ENCODE measurements at places on chromosomes 3 and 15.

DNA sequence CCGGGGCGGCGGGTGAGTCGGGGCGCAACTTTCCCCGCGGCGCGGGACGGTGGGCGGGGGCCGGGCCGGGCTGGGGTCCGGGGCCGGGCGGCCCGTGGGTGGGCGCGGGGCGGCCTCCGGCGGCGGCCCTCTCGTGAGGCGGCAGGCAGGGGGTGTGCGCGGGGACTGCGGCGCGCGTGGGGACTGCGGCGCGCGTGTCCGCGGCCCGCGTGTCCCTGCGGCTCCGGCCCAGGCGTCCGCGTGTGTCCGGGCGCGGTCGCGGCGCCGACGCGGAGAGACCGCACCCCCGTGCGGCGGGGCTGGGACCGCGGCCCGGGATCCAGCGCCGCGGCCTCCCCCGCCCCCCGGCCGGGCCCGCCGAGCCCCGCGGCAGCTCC lies 349 bp downstream of the PLXNA1 start:
- DNase-seq: no peak

GRCh38 chr3:100001526-100002270 lies 112.6 kb downstream of the FILIP1L start:
- DNase-seq: no peak

- DNase-seq: no peak
Measured at GRCh38 chr3:38611866-38612265, 37.6 kb downstream of the SCN5A start.

DNA sequence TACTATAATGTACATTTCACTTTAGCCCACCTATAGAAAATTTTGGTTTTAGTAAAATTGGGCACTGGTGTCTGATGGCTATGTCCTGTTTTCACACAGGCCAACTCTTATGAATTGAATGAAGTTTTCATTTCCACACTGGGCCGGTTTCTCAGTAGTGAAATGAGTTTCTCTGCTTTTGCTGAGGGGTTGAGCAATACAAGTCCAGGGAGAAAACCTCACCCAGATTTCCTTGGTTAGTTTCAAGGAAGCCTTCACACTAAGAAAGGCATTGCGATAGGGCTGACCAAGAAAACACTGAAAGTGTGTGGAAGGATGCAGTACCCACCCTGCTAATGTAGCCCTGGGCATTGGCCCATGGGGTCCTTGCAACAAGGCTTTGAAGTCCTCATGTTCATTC lies 331.5 kb upstream of the CFAP20DC start:
- no peak for DNase-seq

GRCh38 chr3:139937674-139938279 lies 2.8 kb downstream of the CLSTN2 start:
- DNase-seq: no peak

DNA sequence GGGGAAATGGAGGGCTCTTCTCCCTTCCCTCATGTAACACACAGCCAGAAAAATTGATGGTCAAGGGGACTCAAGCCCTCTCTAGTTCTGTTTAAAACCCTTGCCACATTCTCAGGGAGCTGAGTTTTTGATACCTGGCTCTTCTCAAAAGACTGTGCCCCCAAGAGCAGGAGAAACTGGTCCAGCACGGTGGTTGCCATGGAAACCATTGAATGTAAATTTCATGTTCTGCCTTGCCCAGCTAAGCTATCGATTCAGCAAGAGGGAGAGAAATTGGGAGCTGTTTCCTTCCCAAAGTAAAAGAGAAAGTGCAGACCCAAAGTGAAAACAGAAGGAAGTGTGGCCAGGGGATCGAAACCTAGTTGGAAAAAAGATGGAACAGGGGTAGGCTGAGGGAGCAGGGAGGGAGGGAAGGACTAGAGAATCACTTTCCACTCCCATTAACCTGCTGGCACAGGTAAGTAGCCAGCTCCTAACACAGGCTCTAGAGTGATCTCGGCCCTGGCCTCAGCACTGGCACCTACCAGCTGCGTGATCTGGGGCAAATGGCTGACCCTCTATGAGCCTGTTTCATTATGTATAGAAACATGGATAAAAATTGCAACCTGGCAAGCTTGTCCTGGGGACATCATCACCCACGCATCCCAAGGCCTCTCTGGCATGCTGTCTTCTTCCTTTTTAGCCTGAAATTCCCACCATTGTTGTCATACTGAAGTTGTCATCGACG lies 140.9 kb downstream of the TPRA1 start:
- no peak for DNase-seq

- DNase-seq: no peak
Measured at GRCh38 chr3:119653876-119654275, 6.5 kb downstream of the POPDC2 start.

GRCh38 chr3:177824190-177824786 lies 627.0 kb upstream of the TBL1XR1 start:
- DNase-seq: no peak

DNA sequence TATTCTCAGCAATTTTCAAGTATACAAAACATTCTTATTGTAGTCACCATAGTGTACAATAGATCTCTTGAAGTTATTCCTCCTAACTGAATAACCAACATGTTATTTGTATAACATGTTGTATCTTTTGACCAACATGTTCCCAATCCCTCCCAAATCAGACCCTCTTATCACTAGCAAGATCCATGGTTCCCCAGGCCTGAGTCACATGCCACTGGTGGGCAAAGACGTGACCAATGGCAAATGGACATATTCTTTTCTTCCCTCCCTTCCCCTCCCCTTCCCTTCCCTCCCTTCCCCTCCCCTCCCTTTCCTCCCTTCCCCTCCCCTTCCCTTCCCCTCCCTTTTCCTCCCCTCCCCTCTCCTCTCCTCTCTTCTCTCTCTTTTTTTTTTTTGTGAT lies 45.4 kb downstream of the AMOTL2 start:
- no peak for DNase-seq

DNA sequence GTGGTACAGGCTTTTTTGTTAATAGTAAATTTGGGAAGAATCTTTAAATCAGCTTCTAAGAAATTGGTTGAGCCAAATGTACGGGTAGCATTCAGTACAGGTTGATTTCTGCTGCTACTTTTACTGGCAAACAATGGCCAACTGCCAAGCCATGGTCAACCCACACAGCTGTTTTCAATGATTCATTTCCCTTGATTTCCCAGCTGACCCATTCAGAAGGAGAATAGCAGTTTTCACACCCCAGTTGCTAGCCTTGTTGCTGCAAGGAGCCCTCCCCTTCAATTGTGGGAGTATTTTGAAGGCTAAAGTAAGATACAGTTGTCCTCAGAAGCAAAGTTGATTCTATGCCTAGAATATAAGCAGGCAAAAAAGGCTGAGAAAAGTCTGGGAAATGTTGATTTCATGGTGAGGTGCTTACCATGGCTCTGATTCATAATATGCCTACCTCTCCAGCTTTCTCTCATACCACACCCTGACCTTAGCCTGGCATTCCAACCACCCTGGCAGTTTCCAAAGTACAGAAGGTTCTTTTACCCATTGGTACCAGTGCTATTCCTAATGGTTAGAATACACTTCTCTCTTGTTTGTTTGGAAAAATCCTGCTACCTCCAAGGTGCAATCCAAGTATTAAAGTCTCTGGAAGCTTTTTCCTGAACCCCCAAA lies 320.3 kb upstream of the TGFBR2 start:
- DNase-seq: no peak

DNA sequence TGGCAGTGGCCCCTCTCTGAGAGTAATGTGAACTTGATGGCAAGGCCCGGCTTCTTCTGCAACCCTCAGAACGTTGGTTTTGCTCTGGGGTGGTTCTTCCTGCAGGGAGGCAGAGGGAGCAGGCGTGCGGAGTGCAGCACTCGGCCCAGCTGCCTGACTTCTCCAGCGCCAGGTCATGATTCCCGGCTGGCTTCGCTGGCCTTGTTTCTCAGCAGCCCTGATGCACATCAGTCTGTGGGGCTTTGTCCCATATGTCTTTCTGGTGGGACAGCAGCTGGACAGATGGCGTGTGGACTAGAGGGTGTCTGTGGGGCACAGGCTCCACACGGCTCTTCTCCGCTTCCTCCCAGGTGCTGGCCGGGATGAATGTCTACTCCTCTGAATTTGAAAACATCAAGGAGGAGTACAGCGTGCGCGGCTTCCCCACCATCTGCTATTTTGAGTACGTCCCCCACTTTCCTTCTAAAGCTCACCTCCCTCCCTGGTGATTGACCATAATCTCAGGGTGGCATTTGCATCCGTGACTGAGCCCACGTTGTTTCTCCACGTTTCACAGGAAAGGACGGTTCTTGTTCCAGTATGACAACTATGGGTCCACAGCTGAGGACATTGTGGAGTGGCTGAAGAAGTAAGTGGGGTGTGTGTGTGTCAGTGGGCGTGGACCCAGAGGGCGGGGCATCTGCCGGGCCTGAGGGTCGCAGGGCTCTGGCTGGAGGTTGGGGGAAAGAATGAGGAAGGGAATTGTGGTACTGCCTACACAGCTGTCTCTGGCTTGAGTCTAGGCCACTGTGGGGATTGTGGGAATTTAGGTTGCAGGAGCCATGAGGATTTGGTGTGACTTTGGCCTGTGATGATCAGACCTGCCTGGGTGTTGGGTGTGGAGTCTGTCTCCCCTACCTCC lies 57.1 kb downstream of the PDIA5 start:
- DNase-seq: no peak

DNA sequence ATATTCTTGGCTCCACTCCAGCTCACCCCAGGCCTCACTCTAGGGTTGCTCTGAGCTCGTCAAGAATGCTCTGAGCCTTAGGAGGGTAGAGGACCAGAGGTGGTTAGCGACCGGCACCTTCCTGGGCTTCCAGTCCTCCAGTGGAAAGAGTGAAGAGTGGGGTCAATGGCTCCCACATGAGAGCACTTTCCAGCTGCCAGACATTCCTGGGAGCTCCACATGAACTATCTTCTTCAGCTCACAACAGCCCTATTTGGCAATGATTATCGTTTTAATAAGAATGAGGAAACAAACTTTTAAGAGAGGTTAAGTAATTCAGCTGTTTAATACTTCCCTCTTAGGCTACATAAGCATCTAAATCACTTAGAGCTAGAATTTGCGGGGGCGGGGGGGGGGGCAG lies 139.3 kb downstream of the STT3B start:
- DNase-seq: no peak

DNA sequence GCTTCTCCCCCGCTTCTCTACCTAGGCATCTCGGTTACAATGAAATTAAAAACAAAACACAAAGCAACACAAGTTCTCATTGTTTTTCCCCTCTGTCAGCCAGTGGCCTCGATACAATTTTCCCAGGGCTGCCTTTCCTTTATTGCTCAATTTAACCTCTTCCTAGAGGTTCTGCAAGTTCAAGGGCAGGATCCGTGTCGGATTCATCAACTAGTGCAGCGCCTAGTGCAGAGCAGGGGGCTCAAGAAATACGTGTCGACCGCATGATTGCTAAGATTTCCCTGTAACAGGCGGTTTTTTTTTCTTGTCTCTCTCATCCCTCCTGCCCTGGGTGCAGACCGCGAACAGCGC lies 1.4 kb upstream of the BHLHE40 start:
- DNase-seq: no peak

- no peak for DNase-seq
Measured at GRCh38 chr15:43102187-43102586, 3.7 kb downstream of the UBR1 start.

DNA sequence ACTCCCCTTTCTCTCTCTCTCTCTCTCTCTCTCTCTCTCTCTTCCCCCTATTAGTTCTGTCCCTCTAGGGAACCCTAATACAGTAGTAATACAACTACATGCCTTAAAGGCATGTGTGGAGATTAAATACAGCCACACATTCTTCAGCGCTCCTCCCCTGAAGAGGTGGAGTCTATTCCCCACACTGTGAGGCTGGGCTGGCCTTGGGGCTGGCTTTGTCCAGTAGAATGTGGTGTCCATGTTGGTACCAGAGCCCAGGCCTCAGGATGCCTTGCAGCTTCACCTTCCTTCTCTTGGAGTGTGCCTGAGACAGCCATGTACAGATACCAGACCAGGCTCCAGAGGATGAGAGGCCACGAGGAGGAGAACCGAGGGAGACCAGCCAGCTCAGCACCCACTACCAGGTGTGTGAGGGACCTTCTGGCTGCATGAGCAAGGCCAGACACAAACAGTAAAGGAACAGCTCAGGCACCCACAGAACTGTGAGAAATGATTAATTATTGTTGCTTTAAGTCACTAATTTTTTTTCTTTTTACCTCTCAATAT lies 10.7 kb downstream of the SLC6A20 start:
- DNase-seq: no peak

GRCh38 chr3:127042634-127043033 lies 59.7 kb downstream of the PLXNA1 start:
- no peak for DNase-seq

- DNase-seq: no peak
Measured at GRCh38 chr15:101111570-101112262, 140.1 kb downstream of the CHSY1 start.

GRCh38 chr15:82168296-82168695 lies 94.2 kb downstream of the EFL1 start:
- DNase-seq: no peak

- DNase-seq: no peak
Measured at GRCh38 chr15:58383876-58384275, 47.9 kb upstream of the LIPC start.

- DNase-seq: no peak
Measured at GRCh38 chr15:79811406-79812405, 85.1 kb downstream of the MTHFS start.

DNA sequence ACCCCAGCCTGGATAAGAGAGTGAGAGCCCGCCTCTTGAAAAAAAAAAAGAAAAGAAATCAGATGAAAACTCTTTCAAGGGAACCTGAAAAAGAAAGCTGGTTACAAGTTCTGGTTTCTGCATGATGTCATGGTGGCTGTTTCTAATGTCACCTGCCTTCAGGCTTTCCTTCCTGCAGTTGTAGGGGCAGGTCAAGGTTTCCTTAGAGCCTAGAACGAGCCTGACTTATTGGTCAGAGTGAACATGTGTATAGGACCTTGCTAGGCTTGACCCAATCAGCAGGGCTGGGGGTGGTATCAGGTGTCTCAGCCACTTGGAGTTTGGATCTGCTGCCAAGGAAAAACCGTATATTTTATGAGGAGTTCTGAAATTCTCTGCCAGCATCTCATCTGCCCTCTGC lies 3.8 kb downstream of the IVD start:
- no peak for DNase-seq

DNA sequence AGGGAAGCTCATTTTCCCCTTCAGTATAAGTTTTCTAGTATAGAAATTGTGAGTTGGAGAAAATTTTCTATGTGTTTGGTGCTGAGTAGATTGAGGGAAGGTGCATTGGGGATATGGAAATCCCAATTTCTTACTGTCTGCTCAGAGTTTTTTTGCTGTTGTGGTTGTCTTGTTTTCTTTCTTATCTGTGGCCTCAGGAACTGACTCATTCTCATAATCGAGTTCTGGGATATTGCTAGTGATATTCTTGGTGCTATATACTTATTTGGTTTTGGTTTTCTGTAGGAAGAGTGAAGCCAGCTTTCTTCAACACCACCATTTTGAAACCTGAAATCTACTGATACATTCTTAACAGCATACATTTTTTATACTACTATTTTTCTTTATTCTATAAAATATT lies 869.2 kb downstream of the DIPK2A start:
- no peak for DNase-seq

- DNase-seq: peak; percentile 44
Measured at GRCh38 chr3:192917028-192917403, 640 bp downstream of the MB21D2 start.

- no peak for DNase-seq
Measured at GRCh38 chr3:172680684-172681083, 30.2 kb downstream of the NCEH1 start.

Measured in nucleus accumbens (tissue), 56 donors.